Urinary bladder (tissue), 4 donors: ENCODE measurements at places on chromosomes 1 and 21. TPM values are rescaled to one million over a fixed set of nuclear protein-coding genes. Genes with fewer than 3 reads are reported as not detected.

DNA sequence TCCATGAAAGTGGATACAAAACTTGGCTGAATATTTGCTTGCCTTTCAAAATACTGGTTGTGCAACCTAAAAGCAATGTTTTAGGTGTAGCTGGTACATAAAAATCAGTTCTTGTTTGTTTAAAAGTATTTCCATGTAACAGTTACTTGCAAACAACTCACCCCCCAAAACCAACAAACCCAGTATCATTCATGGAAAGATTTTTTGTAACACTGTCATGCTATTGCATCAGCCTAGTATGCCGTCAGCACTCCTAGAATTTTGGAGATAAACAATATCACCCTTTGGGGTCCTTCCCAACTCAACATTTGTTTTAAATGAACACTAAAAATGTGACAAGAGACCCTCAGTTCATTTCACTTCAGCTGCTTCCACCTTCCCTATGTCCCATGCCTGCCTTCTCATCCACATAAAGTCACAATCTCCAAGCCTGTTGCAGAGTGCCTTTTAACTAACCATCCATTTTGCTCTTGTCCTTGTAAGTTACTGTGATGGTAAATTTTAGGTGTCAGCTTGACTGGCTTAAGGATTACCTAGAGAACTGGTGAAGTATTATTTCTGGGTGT lies 425.3 kb downstream of the DUSP10 start:
- DNase-seq: no peak

DNA sequence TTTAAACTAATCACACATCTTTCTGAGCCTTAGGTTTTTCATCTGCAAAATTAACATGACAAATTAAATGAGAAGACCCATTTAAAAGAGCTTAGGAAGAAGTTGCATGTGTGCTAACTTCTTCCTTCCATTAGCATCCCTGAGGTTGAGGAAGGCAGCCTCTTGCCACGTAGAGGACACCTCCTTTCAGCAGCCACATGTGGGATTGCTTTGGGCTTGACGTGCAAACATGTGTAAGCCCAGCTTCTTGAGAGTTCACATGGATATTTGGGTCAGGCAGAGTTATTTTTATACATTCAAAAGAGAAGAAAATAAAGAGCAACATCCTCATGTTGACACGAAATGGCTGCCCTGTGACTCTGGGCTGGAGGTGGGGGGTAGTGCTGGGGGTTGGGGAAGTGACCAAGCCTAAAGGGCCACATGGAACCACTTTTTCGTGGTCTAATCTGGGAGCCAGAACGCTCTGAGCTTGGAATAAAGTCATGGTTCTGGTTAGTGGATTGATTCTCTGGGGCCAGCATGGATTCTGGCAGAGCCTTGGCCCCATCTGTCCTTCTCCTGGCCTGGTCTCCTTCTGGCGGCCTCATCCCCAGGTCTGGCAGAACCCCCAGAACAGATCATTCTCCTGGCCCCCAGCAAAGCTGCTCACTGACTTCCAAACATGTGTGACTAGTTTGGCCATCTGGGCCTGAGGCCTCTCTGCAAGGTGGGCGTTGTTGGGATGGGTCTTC lies 137.1 kb upstream of the USP24 start:
- no peak for DNase-seq

DNA sequence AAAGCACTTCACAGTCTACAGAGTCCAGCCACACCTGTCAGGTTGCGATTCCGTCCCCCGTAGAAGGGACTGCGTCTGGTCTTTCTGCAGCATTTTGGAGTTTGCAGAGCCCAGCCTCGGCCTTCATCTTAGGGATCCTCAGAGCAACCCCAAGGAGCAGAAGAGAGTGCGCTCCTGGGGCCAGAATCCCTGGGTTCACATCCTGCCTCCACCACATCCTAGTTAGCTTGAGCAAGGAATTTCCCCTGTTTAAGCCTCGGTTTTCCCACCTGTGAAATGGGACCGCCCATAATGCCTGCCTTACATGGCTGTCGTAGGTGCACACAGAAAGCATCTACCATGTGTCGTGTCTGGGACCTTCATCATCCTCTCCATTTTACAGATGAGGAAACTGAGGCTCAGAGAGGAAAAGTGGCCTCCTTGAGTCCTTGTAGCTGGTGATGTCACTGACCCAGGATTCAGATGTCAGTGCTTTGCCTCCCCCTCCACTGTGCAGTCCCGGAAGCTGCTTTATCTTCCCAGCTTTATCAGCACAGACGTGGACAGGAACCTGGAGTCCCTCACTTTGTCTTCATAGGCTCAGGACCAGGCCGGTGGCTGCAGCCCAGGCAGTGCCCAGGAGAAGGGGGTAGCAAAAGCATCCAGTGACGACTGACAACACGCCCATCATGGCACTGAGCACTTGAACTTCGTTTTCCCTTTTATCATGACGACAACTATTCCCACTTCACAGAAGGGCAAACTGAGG lies 438.5 kb downstream of the MATN1 start:
- no peak for DNase-seq

DNA sequence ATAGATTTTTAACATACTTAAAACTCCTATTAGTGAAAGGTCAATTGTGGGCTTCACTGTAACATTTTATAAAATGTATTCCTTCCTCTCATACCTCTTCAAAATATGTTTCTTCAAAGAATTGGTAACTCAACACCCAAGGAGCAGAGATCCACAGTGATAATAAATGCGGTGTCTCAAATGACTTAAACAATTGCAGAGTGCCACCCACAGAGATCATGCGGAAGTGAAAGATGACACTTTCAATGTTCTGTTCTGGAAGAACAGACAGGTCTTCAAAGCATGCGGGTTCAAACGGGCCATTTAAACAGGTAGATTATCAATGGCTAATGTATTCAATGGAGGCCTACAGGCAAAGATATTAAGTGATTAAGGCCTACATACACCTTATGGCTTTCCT lies 157.0 kb upstream of the GREM2 start:
- no peak for DNase-seq

LIN28A gene
- total RNA-seq: not detected

IL20 gene
- not detected for total RNA-seq
